Suppressor macrophage (primary cell): ENCODE measurements at places on chromosomes 13 and 19.

DNA sequence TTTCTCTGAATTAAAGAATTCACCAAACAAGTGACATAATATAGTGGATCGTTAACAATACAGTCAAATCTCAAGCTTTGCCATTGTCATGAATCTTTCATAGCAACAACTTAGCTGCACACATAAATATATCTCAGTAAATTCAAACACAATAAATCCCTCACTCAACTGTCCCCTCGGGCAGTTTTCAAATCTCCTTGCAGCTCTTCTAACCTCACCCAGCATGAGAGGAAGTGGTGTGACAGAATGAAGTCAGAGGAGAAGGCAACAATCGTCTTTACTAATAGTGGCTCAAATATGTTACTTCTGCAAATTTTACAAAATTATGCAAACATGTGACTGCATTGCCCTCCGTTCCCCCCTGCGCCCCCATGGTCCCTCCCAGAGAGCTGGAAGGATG, 148.2 kb downstream of the RAP2A start:
- peak; percentile 10 for DNase-seq

GRCh38 chr13:83810136-83810535, 72.1 kb downstream of the SLITRK1 start:
- no peak for DNase-seq

DNA sequence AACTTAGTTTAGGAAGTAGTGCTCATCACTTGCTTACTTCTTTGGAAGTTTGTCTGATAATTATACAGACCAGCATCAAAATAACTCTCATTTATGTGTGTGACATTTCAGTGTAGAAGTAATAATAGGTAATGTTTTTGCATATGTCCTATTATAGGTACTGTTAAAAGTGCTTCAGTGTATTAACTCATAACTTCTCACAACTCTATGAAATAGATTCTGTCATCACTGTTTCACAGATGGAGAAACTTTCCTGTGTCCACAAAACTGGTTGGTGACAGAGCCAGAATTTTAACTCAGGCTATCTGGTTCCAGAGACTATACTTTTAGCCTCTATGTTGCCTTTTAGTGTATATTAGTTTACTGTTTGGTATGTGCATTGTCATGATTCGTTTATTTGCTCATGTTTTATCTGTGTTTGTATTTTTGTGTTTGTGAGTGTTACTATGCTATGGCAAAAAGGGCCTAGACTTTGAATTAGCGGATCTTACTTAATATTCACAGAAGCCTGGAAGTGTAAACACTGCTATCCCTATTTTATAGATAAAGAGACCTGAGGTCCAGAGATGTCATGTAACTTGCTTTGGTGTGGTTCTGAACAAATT, 12.7 kb downstream of the LPAR6 start:
- no peak for DNase-seq

GRCh38 chr13:94233837-94234236, 245.6 kb downstream of the DCT start:
- DNase-seq, result no peak

GRCh38 chr19:48110350-48110966, at the start of gene PLA2G4C:
TSS of gene PLA2G4C (minus strand) at chr19:48110817. CDS start at chr19:48106529, 4,288 bp downstream.
- peak; percentile 99 for DNase-seq

- DNase-seq, result no peak
These were observed at the start of gene BRSK1 for GRCh38 chr19:55283548-55284377. TSS of gene BRSK1 (plus strand) at chr19:55283997. CDS start at chr19:55284443, 446 bp downstream.

DNA sequence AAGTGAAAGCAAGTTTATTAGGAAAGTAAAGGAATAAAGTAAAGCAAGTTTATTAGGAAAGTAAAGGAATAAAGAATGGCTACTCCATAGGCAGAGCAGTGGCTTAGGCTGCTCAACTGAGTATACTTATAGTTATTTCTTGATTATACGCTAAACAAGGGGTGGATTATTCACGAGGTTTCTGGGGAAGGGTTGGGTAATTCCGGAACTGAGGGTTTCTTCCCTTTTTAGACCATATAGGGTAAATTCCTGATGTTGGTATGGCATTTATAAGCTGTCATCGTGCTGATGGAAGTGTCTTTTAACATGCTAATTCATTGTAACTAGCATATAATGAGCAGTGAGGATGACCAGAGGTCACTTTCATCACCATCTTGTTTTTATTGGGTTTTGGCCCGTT, 194.3 kb downstream of the DLEU7 start:
- DNase-seq, result peak; percentile 12

DNA sequence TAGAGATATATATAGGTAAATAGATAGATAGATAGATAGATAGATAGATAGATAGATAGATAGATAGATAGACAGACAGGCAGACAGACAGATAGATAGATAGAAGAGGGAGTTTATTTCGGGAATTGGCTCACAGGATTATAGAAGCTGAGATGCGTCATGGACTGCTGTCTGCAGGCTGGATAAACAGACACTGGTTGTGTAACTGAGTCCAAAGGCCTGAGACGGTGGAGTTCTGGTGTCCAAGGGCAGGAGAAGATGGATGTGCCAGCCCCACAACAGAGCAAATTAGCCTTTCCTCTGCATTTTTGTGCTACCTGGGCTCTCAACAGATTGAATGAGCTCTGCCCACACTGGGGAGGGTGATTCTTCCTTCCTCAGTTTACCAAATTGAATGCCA, 2.7 kb downstream of the CYP4F3 start:
- no peak for DNase-seq

DNA sequence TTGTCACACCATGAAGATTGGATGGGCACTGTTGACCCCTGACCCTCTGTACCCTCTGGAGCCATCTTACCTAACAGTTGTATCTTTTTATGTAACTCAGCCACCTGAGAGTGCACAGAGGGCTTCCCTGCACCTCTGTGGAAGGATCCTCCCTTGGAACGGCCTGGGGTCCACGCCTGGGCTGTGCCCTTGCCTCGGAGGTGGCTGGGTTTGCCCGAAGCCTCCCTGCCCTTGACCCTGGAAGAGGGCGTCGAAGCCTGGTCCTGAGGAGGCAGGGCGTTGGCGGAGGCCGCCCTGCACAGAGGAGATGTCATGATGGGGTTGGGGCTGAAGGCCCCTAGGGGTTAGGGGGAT, 241 bp downstream of the ODAD3 start:
- no peak for DNase-seq

DNA sequence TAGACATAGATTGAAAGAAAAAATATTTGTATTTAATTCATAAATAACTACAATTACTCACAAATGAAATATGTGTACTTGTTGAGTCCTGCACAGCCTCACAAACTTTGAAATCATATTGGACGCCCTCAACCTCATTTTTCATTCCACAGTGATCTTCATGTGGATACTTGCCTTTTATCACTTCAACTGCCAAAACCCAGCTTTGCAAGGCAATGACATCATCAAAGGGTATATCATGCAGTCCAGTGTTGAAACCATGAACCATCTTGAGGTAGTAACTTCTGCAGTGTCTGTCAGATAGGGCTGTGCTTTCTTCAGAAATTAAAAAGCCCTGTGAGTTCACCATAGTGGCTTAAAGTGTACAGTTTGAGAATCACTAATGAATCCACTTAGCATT, 82.2 kb downstream of the HS6ST3 start:
- DNase-seq, result no peak

DNA sequence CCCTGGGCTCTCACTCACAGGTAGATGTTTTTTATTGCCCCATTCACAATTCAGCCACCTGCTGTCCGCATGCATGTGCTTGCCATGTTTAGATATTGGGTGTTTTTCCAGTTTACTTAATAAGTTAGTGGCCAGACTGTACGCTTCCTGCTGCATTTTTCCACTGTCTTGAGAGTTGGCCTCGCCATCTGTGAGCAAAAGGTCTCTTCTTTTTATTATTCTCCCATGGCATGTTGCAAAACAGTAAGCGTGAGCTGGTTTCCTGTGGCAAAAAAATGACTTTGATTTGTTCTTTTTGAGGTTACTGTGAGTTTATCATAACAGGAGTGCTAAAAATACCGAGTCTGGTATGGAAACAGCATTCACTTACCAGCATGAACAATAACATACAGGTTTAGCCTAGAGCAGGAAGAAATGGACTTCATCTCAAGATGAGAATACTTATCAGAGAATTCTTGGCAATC, 46.0 kb downstream of the SAE1 start:
- no peak for DNase-seq

DNA sequence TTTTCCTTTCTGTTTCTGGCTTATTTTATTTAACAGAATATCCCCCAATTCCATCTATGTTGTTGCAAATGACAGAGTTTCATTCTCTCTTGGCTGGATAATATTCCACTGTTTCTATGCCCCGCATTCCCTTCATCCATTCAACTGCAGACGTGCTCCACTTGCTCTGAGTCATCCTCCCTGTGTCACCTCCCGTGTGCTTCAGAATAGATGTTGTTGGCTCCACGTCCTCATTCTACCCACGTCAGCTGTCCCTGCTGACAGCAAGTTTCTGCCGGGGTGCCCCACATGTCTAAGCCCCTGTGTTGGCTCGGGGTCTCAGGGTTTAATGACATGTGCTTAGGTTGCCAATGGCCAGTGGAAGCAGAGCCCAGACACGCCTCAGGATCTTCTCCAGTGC, 1041.0 kb downstream of the UQCRFS1 start:
- DNase-seq, result no peak

GRCh38 chr13:32735859-32736258, 149.6 kb downstream of the PDS5B start:
- no peak for DNase-seq

- peak; percentile 44 for DNase-seq
These were observed 451.7 kb downstream of the EFNB2 start for GRCh38 chr13:106083620-106084350.

GRCh38 chr19:2888731-2889224, 11.9 kb upstream of the ZNF57 start:
- peak; percentile 6 for DNase-seq

DNA sequence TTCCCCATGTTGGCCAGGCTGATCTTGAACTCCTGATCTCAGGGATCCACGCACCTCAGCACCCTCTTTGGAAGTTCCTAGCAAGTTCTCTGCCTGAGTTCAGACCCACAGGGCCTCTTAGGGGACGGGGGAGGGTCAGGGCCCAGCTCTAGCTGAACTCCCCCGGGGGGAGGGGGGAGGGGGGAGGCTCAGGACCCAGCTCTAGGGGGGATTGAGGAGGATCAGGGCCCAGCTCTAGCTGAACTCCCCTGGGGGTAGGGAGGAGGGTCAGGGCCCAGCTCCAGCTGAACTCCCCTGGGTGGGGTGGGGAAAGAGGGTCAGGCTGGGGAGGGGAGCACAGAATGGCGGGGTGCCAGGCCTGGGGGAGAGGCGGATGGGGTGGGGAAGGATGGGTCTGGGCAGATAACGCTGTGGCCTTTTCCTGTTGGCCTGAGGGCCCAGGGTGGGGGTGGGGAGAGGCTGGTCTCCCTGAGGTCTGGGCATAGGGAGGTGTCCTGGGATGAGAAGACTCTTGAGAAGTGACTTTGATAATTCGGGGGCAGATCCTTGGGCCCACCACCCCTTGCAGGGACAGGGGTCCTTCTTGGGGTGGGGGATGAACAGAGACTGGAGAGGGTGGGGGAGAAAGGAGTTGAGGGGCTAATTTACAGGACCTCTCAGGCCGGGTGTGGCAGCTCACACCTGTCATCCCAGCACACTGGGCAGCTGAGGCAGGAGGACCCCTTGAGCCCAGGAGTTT, 5.5 kb upstream of the PTBP1 start:
- DNase-seq, result no peak

- no peak for DNase-seq
These were observed 2299.5 kb downstream of the PCDH9 start for GRCh38 chr13:64930636-64931035.

DNA sequence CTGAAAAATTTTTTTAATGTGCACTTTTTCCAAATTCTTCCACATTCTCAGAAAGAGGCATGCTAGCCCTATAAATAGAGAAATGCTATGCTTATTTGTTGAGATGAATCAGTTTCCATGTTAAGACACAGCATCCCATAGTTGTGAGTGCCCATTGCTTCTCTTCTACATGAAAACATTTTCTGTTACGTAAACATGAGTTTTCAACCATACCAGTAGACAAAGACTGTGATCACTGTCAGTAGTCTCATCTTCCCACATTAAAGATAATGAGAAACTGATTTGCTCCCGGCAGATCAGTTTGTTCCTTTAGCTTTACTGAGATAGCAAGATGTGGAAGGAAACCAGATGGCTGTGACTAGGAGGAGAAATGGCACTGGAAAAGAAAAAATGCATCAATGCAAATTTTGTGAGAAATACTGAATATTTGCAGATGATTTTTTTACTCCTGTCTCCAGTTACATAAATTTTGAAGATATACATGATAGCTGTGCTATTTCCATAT, 45.8 kb upstream of the UFM1 start:
- no peak for DNase-seq

DNA sequence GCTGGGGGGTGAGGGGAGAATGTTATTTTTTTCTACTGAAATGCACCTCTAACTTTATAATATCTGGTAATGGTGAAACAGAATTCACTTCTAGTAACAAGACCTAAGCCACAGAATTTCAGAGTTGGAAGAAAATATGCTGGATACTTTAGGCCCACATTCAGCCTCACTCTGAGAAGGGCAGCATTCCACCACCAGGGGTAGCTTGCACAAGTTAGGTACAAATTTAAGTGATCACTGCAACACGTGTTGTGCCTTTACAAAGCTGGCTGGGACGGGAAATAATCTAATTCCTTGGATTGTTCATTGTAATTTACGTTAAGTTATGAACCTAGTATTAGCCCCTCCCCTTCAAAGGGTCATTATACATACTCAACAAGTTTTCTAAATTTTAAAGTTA, 192.3 kb downstream of the RGCC start:
- peak; percentile 11 for DNase-seq

DNA sequence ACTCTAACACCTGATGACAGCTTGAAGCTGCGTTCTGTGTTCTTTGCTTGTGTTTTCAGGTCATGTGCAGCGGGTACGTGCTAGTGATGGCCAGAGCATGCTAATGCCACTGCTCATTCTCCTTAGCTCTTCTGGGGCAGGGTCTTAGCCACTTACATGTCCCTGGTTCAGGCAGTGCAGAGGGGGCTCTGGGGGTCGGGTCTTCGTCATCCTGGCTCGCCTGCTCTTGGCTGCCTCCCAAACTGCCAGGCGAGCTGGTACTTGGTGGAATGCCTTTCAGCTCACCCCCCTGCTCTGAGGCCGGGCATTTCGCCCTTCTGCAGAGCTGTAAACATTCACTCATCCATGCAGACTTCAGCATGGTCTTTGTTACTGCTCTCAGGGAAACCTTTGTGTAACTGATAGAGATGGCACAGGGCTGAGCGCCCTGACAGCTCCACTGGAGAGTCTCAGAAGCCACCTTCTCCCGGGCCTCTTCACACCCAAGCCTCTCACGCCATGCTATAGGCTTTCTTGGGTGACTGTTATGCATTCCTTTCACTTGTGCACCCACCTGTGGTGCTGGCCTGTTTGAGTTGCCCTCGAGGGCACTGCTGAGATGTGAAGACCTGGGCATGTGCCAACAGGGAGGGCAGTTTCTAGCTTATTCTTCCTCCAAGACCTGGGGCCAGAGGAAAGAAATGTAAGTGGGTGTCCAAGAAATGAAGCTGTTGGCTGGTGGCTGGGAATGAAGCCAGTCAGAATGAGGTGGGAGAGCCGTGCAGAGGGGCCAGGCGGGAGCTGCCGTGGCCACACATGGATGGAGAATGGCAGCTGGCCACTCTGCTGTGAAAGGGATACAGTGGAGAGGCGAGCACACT, 24.4 kb downstream of the FAM124A start:
- no peak for DNase-seq
